ENCODE measurements at places on chromosomes 3 and 15.
A peak's percentile ranks its signal among the peaks of the same experiment; 100 is the strongest.

DNA sequence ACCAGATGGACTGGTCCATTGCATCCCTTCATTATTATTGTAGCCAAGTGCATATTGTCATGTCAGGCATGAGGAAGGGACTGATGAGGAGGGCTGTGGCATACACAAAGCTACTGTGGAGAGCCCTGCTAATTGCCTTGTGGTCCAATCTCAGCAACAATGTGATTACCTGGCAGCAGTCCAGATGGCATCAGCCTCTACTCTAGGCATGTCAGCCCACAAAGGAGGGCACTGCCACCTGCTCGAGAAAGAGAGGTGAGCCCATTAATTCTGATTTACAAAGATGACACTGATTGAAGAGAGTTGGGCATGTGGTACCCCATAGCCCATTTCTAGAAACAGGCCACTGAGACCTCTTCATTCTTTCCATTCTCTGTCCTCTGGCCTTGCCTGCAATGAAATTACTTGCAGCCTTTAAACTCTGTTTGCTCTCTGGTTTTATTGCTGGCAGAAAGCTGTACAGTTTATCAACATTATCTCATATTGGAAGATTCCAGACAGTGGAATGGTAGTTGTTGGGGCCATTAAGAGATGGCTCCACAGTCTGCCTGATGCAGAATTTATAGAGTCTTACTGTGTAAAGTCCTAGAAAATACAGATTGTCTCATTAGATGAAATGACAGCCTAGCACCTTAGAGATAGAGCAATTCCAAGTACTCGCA, 307.7 kb downstream of the ARPP21 start:
- peak; percentile 56 for DNase-seq

DNA sequence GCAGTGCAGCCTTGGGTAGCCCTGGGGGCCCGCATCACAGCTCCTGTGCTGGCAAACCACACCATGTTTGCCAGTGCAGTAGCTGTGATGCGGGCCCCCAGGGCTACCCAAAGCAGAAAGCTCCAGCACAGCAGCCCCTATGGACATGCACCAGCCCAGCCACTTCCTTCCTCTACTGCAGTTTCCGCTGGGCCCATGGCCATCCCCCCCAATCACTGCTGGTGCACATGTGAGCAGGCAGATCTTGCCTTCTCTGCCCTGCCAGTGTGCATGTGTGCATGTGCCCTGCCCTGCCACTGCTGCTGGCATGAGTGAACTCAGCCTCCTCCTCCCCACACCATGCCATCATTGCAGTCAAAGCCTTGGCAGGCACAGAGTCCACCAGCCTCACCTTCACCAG, 20.1 kb upstream of the MINAR1 start:
- no peak for DNase-seq

DNA sequence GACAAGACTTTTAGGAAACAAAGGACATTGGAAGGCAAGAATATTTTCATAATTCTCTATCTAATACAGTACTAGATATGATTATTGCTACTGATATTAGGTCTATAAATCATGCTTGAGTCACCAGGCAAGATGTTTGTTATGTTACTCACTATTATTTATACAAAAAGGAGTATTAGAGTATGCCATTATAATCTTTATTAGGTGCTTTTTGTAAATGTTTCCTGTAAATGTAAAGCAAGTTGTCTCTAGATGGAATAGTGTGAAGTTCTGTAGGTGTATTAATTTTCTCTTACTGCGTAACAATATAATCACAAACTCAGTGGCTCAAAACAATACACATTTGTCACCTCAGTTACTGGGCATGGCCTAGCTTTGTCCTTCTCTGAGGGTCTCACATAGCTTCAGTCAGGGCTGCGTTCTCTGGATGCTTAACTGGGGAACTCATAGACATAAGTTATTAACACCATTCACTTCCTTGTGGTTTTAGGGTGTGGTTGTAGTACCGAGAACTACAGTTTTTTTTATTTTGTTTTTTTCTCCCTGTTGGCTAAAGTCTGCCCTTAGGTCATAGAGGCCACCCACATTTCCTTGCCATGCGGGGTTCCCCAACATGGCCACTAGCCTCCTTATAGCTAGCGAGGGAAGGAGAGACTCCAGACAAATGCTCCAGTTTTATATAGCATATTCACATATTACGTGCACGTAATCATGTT, 20.3 kb upstream of the MAP3K13 start:
- DNase-seq, result no peak

GRCh38 chr15:42343596-42344232, 15.6 kb upstream of the CAPN3 start:
- no peak for DNase-seq

- no peak for DNase-seq
These were observed 150.0 kb upstream of the CHL1 start for GRCh38 chr3:46576-46975.

DNA sequence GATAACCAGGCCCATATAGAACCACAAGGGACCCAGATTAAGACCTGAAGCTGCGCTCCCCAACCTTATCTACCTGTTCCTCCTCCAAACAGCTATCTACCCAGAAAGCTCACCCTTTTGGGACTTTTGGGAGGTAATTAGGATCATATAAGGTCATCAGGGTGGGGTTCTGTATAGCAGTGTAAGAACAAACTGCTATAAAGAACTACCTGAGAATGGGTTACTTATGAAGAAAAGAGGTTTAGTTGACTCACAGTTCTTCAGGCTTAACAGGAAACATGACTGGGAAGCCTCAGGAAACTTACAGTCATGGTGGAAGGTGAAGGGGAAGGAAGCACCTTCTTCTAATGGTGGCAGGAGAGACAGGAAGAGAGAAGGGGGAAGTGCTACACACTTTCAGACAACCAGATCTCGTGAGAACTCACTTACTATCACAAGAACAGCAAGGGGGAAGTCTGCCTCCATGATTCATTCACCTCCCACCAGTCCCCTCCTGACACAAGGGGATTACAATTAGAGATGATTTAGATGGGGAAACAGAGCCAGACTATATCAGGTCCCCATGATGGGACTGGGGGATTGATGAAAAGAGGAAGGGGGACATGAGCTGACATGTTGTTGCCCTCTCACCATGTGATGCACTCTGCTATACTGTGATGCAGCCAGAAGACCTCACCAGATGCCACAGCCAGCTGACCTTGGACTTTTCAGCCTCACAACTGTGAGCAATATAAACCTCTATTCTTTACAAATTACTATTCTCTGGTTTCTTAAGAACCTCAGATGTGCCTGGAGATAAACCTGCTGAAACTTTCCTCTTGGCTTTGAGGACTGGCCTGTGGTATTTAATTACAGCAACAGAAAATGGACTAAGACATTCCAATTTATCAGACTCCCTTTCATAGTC, 15.3 kb upstream of the FMN1 start:
- DNase-seq, result no peak

GRCh38 chr15:100234158-100235029, 107.4 kb downstream of the ADAMTS17 start:
- peak; percentile 3 for DNase-seq

- no peak for DNase-seq
These were observed 2.3 kb upstream of the TUSC2 start for GRCh38 chr3:50330330-50330729.

DNA sequence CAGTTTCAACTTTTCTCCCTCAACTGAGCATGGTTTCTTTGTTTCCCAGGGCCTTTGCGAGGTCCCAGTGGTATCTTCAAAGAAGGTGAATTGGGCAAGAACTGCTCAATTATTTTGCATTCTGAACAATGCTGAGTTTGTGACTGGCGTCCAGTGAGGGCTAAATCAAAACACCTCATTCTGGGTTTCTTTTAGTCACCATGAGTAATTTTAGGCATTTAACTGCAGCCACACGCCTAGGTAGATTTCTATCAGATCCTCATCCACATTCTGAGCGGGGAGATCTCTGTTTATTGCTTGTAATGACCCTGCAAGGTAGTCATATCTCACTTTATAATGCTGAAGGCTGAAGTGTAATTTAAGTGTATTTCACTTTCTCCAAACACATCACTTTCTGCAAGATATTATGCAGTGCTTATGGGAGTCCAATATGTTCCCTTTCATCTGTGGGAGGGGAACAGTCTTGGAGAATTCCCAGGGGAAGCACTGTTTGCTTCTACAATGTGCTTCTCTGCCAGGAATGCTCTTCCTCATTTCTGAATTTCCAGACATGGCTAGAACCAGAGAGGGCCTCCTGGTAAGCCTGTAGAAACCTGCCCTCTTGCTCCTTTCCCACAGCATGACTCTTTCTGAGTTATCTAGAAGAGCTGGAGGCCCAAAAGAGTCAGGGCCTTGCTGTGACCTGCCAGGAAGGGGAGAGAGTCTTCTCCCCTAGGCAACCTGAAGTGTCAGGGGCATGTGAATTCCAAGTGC, 91.7 kb downstream of the FRMD4B start:
- DNase-seq, result no peak

DNA sequence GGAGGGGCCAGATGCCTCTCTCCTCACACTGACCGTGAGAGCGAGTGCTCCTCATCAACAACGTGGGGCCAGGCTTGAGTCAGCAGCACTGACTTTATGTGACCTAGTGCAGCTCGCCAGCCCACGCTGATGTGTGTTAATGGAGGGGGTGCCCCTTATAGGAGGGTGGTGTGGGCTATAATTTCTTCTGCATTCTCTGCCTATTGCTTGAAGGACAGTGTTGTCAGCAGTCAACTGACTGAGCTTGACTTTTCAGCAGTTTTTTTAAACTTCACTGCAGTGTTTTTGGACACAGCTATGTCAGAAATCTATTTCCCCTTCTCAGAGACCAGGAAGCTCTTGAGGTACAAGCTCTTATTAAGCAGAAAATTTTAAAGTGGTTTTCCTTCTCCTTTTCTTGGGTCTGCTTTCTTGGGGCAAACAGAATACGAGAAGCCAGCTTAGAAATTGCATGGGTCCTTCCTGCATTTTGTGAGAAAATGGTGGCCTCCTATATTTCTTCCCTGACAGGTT, 304.8 kb upstream of the CTDSPL start:
- DNase-seq, result no peak

- no peak for DNase-seq
These were observed 11.9 kb upstream of the CD200R1L start for GRCh38 chr3:112858410-112859069.

- peak; percentile 43 for DNase-seq
These were observed 26.3 kb downstream of the DPH6 start for GRCh38 chr15:35519541-35520149.

DNA sequence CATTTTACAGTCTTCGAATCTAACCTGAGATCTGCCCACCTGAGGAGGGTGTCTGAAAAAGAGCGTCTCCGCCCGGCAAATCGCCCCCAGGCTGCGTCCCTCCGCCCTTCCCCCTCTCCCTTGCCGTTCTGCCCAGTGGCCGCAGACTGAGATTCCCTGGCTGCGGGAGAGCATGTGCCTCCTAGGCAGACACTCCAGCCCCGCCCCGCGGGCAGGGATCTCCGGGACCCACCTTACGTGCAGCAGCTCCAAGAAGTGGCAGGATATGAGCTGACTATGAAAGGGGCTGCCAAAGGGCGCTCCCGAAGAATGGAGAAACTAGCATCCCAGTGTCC, 2.7 kb upstream of the WNT5A start:
- no peak for DNase-seq

DNA sequence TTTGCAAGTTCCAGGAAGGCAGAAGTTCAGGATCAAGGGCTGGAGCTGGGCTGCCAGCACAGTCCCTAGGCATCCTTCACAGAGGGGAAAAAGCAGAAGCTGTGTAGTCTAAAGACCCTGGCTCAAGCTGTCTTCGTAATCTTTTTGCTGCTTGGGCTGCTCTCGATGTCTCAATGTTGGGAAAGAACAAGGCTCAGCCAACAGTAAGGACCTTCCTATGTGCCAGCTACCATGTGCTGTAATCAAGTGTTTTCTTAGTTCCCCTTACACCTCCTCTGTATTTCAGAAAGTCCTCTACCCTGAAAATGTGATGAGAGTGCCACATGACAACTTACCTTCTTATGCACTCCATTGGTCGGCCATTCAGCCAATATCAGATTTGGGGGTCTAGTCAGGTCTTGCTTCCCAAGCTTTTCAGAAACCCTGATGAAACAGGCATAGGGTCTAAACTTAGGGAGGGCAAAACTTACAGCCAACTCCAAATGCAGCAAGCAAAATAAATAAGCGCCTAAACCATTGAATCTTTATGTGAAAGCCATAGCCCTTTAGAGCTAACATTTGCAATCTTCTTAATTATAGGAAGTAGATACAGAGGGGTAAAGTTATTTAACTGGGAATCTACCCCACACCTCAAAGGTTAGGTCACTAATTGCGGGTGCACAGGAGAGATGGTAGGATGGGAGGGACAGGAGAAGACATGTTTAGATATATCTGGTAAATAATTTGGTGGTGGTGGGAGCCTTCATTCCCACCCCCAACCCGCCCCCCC, 1.2 kb upstream of the EDEM1 start:
- DNase-seq, result no peak

DNA sequence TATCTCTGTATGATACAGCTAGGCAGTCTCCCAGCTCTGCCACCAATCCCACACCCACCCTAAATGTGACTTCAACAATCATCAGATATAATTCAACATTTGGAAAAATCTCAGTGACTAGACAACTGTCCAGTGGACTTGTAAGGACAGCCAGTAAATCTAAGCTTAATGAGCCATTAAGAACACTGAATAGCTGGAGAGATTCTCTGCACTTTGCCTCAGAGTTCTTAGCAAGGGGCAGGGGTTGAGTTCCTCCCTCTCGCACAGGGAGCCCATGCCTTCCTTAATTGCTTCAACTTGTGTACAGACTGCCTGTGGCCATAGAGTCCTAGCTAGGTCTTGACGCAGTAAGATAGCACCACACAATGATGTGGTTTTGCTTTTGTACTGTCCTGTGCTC, 15.6 kb downstream of the MEX3B start:
- no peak for DNase-seq

DNA sequence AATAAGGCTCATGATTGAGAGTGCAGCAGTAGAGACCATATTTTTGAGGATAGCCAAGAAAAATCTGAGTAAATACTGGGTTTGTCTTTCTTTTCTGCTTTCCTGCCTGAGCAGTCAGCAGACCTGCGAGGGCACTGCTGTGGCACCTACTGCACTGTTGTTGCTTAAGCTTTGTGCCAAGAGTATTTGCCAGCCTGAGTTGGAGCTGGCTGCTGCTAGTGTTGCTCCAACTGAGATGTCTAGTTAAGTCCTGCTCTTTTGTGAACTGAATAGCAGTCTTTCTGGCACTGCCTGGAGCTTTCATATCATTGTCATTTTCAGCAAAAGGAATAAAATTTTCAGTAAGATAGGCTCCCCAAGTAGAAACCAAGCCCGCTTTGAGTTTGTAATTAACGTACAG, 214.5 kb upstream of the P2RY1 start:
- no peak for DNase-seq

- DNase-seq, result no peak
These were observed 560.1 kb downstream of the NLGN1 start for GRCh38 chr3:173957646-173958045.

DNA sequence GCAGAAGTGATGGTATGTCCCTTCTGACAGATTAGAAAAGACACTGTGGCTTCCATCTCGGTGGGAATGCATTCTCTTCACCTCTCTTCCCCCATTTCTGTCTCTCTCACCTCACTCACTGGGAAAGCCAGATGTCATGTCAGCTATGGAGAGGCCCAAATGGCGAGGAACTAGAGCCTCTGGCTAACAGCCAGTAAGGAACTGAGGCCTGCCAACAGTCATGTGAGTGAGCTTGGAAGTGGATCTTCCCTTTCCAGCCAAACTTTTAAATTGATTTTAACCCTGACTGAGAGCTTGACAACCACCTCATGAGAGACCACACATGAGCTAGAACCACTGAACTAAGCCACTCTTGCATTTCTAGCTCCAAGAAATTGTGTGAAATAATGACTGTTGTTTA, 35.2 kb upstream of the CDAN1 start:
- no peak for DNase-seq

GRCh38 chr15:91538782-91539181, 314.7 kb upstream of the SLCO3A1 start:
- DNase-seq, result no peak
